ENCODE measurements at places on chromosomes 13 and 19.

- no peak for DNase-seq
These were observed 227.8 kb downstream of the ENOX1 start for GRCh38 chr13:43558939-43559338.

GRCh38 chr19:4304538-4305256, at the start of gene FSD1:
Gene FSD1, plus strand, starts transcription at chr19:4304598. Its CDS starts 149 bp downstream, at chr19:4304747.
- peak; percentile 51 for DNase-seq

DNA sequence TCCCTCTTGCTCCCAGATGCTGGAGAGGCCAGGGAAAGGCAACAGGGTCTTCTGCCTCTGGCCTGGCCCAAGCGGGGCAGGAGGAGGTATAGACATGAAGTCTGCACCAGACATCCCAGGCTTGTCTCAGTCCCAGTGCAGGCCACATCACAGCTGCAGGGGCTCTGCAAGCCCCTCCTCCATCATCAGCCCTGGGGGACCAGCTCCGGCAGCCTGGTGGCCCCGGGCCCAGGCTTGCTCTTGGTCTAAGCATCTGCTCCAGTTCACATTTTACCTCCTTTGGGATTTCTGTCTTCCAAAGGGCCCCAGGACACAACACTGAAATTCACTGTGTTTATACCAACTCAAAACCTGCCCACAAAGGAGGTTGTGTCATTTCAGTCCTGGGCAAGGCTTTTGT, 359.4 kb downstream of the ZNF536 start:
- DNase-seq = no peak

GRCh38 chr19:48881741-48882657, 9.8 kb downstream of the PPP1R15A start:
- DNase-seq = no peak

GRCh38 chr13:20331949-20332348, 99.8 kb upstream of the GJB6 start:
- no peak for DNase-seq

- DNase-seq = no peak
These were observed 21.8 kb upstream of the RBM26 start for GRCh38 chr13:79427883-79428282.

GRCh38 chr19:13430790-13431582, 75.3 kb downstream of the CACNA1A start:
- peak; percentile 9 for DNase-seq

- DNase-seq = no peak
These were observed 114.4 kb downstream of the RAB20 start for GRCh38 chr13:110447058-110447511.

- no peak for DNase-seq
These were observed 301.6 kb downstream of the TEX29 start for GRCh38 chr13:111622051-111622531.

GRCh38 chr13:33629605-33630360, 188.2 kb upstream of the RFC3 start:
- DNase-seq = no peak

DNA sequence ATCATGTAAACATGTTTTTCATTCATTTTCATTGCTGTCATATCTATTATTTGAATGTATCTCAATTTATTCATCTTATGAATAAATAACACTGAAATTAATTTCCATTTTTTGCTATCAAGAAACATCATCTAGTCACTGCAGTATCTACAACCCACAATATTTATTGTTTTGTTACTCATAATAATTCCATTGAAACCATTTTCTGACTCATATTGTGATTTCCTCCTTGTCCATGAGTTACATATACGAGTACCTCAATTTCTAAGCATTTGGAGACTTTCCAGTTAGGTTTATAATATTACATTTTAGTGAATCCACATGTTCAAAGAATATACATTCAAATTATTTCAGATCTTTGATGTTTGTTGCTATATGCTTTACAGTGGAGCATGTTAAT, 1524.0 kb downstream of the SLITRK1 start:
- no peak for DNase-seq

DNA sequence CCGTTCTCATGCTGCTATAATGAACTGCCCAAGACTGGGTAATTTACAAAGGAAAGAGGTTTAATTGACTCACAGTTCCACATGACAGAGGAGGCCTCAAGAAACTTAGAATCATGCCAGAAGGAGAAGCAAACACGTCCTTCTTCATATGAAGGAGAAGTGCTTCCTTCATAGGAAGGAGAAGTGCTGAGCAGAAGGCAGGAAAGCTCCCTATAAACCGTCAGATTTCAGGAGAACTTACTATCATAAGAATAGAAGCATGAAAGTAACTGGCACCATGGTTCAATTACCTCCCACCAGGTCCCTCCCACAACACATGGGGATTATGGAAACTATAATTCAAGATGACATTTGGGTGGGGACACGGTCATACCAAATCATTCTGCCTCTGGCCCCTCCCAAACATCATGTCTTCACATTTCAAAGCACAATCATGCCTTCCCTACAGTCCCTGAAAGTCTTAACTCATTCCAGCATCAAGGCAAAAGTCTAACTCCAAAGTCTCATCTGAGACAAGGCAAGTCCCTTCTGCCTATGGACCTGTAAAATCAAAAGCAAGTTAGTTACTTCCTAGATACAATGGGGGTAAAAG, 10.6 kb downstream of the ACOD1 start:
- no peak for DNase-seq

DNA sequence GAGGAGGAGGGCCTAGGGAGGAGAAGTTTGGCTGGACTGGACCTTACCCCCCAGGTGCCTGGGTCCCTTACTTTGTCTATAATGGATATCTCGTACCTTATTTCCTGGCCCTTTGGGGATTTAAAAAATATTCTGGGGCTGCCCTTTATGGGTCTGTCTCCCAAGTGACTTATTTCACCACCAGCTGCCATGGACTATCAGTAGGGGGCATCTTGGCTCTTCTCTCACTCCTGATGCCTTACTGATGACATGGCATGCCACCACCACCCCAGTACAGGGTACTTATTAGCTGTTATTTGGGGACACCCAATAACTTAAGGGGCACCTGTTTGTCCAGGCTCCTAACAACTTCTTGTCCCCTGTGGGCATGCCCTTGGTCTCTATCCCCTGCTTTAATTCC, 38.0 kb downstream of the NFIX start:
- DNase-seq = no peak

DNA sequence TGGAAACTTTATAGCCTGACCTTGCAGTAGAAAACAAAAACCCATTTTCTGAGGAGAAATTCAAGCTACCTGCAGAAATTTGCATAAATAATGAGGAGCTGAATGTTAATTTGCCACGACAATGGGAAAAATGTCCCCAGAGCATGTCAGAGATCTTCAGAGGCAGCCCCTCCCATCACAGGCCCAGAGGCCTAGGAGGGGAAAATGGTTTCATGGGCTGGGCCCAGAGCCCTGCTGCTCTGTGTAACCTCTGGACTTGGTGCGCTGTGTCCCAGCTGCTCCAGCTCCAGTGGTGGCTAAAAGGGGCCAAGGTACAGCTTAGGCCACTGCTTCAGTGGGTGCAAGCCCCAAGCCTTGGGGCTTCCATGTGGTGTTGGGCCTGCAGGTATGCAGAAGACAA, 257.9 kb downstream of the NHLRC3 start:
- no peak for DNase-seq

- no peak for DNase-seq
These were observed 95.6 kb downstream of the TSHZ3 start for GRCh38 chr19:31253526-31254179.
